Pancreas (tissue), 10 donors: ENCODE measurements at places on chromosomes 12 and 14. TPM values are rescaled to one million over a fixed set of nuclear protein-coding genes. Genes with fewer than 3 reads are reported as not detected.
A peak's percentile ranks its signal among the peaks of the same experiment; 100 is the strongest.

GRCh38 chr12:89252284-89252683 lies 100.0 kb downstream of the DUSP6 start:
- H3K36me3 ChIP-seq, result no peaks in the 10 kb centered on the region
- no peak for DNase-seq
- no peak overlapping the region for H3K4me3 ChIP-seq
- peaks cover 6% of the 10 kb centered on the region for H3K4me1 ChIP-seq

GRCh38 chr12:94679554-94680195 lies 29.3 kb upstream of the TMCC3 start:
- no peak for DNase-seq
- no peaks in the 10 kb centered on the region for H3K36me3 ChIP-seq
- peaks cover 6% of the 10 kb centered on the region for H3K4me1 ChIP-seq
- H3K4me3 ChIP-seq, result no peak overlapping the region
- H3K27me3 ChIP-seq, result no peaks in the 10 kb centered on the region

- H3K4me1 ChIP-seq, result peaks cover 3% of the 10 kb centered on the region
- peaks cover 14% of the 10 kb centered on the region for H3K36me3 ChIP-seq
- H3K4me3 ChIP-seq, result peak overlapping the region; percentile 95
- peak overlapping the region; percentile 95 for H3K27ac ChIP-seq
- H3K27me3 ChIP-seq, result no peaks in the 10 kb centered on the region
Measured at GRCh38 chr12:6605421-6606330, 1.5 kb downstream of the CHD4 start.

- peak overlapping the region; percentile 43 for H3K4me3 ChIP-seq
- no peak for DNase-seq
- H3K4me1 ChIP-seq, result peaks cover 6% of the 10 kb centered on the region
- no peaks in the 10 kb centered on the region for H3K36me3 ChIP-seq
- H3K27me3 ChIP-seq, result no peaks in the 10 kb centered on the region
Measured at GRCh38 chr12:4908684-4909409, 858 bp upstream of the KCNA1 start.

- DNase-seq, result no peak
- peak overlapping the region; percentile 80 for H3K27ac ChIP-seq
- no peak overlapping the region for H3K4me3 ChIP-seq
- peaks cover 44% of the 10 kb centered on the region for H3K4me1 ChIP-seq
- no peaks in the 10 kb centered on the region for H3K27me3 ChIP-seq
Measured at GRCh38 chr14:68487805-68488590, 304.9 kb downstream of the ZFP36L1 start.

- no peak overlapping the region for H3K4me3 ChIP-seq
- no peaks in the 10 kb centered on the region for H3K27me3 ChIP-seq
- no peaks in the 10 kb centered on the region for H3K4me1 ChIP-seq
Measured at GRCh38 chr12:124109760-124110159, 136.7 kb downstream of the ZNF664 start.

- H3K27ac ChIP-seq, result no peak overlapping the region
- H3K27me3 ChIP-seq, result no peaks in the 10 kb centered on the region
- no peak overlapping the region for H3K4me3 ChIP-seq
- peaks cover 13% of the 10 kb centered on the region for H3K4me1 ChIP-seq
- H3K36me3 ChIP-seq, result no peaks in the 10 kb centered on the region
- DNase-seq, result no peak
Measured at GRCh38 chr12:68641138-68641537, 30.4 kb downstream of the RAP1B start.

DNA sequence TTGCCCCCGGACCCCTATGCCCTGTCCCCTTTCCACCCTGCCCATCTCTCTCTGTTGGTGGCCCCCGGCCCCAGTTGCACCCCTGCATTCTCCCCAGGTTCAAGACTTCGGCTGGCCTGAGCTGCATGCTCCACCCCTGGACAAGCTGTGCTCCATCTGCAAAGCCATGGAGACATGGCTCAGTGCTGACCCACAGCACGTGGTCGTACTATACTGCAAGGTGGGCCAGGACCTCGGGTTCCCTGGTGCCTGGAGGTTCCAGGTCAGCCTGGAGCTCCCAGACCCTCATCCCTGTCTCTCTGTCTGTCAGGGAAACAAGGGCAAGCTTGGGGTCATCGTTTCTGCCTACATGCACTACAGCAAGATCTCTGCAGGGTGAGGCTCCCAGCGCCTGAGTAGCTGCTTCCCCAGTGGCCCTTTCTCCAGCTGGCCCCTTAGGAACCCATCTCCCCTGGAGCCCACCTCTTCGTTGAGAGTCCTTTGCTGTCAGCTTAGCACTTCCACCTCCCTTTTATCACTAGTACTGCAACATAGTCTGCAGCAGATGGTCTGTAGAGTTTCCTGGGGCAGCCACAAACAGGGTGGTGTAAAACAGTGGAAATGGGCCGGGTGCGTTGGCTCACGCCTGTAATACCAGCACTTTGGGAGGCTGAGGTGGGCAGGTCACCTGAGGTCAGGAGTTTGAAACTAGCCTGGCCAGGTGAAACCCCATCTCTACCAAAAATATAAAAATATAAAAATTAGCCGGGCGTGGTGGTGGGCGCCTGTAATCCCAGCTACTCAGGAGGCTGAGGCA lies 5.8 kb downstream of the TNS2 start:
- peaks cover 29% of the 10 kb centered on the region for H3K4me1 ChIP-seq
- DNase-seq, result peak; percentile 45
- H3K27ac ChIP-seq, result no peak overlapping the region
- no peaks in the 10 kb centered on the region for H3K27me3 ChIP-seq
- H3K4me3 ChIP-seq, result no peak overlapping the region
- H3K36me3 ChIP-seq, result no peaks in the 10 kb centered on the region

DNA sequence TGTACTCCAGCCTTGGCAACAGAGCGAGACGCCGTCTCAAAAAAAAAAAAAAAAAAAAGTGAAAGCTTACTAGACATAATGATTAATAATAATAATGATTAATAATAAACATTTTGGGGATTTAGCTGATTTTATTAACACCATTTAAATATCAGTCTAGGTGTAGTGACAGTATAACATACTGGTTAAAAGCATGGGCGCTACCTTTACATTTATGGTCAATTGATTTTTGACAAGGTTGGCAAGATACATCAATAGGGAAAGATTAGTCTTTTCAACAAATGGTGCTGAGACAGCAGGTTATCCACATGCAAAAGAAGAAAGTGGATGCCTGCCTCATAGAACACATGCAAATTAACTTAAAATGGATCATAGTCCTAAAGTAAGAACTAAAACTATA lies 34.3 kb downstream of the TXNRD1 start:
- H3K27ac ChIP-seq, result no peak overlapping the region
- DNase-seq, result no peak
- H3K36me3 ChIP-seq, result no peaks in the 10 kb centered on the region
- no peak overlapping the region for H3K4me3 ChIP-seq

DNA sequence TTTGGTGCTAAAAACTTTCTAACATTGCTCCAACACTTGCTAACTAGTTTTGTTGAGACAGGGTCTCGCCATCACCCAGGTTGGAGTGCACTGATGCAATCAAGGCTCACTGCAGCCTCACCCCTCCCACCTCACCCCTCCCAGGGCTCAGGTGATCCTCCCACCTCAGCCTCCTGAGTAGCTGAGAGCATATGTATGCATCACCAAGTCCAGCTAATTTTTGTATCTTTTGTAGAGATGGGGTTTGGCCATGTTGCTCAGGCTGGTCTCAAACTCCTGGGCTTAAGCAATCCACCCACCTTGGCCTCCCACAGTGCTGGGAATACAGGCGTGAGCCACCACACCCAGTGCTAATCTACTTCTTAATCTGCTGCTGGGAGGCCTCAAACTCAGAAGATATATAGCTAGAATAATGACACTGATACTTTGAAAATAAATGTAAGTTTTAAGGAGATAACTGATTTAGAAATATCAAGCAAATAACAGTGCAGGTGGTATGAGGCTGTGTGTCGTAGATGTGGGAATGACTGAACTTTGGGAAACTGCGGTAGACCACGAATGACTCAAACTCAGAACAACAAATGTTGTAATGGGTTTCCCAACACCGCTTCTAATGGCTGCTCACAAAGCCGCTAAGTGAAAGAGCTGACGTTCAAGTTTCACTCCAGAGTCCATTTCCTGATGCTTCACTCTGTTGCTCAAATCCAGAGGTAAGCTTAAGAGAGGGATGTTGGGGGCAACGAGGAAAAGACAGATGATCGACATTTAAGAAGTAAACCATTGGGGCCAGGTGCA lies 10.0 kb downstream of the TMCC3 start:
- H3K27ac ChIP-seq, result no peak overlapping the region
- no peaks in the 10 kb centered on the region for H3K4me1 ChIP-seq
- no peaks in the 10 kb centered on the region for H3K36me3 ChIP-seq
- no peak overlapping the region for H3K4me3 ChIP-seq
- H3K27me3 ChIP-seq, result no peaks in the 10 kb centered on the region

- H3K4me3 ChIP-seq, result no peak overlapping the region
- no peaks in the 10 kb centered on the region for H3K36me3 ChIP-seq
- no peak overlapping the region for H3K27ac ChIP-seq
- no peak for DNase-seq
- H3K27me3 ChIP-seq, result no peaks in the 10 kb centered on the region
Measured at GRCh38 chr12:115332945-115333344, 649.0 kb upstream of the TBX3 start.

DNA sequence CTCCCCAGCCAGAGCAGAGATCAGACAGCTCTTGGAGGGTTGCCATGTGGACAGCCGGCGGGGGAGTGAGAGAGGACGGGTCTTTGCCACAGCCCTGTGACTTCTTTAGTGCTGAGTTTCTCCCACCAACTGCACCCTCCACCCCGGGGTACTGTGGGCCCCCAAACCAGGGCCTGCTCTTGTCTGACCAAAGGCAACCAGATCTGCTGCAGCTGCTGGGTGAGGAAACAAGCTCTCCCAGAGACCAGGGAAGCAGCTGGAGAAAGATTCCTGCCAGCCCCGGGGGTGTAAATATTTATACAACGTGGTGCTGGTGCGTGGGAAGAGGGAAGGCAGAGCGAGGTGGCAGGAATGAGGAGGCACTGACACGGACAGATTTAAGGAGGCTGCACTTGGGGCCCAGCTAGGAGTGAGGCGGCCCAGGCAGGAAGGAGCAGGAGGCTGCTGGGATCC lies 14.3 kb upstream of the ZFP36L1 start:
- H3K27ac ChIP-seq, result peak overlapping the region; percentile 83
- no peaks in the 10 kb centered on the region for H3K36me3 ChIP-seq
- DNase-seq, result peak; percentile 82
- H3K27me3 ChIP-seq, result no peaks in the 10 kb centered on the region
- peaks cover 28% of the 10 kb centered on the region for H3K4me1 ChIP-seq
- no peak overlapping the region for H3K4me3 ChIP-seq

DNA sequence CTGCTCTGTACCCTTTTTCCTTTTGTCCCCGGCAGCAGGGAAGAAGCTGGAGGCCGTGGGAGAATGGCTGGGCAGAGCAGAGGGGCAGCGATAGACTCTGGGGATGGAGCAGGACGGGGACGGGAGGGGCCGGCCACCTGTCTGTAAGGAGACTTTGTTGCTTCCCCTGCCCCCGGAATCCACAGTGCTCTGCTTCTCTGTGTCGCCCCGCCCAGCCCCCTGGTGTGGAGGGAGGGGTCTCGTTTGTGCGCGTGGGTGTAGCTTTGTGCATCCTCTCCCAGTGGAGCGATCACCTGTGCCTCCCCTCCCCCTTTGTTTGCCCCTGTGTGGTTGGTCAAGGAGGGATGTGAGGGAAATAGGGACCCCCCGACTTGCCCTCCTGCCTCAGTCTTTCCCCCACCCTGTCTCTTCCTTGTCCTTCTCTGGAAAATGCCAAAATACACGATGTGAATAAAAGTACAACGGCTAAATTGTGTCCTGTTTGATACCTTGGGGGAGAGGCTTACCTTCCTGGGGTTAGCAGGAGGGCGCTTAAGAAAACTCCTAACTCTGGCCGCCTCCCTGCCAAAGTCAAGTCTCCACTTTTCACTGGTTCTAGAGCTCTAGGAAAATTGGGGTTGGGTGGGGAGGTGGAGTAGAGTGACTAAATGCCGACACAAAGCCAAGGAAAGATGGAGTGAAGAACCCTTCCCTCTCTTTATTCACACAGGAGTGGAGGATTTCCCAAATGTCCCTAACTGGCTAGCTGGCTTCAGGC lies 990 bp upstream of the TPI1 start:
- H3K27ac ChIP-seq, result peak overlapping the region; percentile 90
- no peaks in the 10 kb centered on the region for H3K36me3 ChIP-seq
- H3K4me3 ChIP-seq, result peak overlapping the region; percentile 100
- H3K4me1 ChIP-seq, result peaks cover 19% of the 10 kb centered on the region
- no peaks in the 10 kb centered on the region for H3K27me3 ChIP-seq

GRCh38 chr14:70143306-70143705 lies 45.4 kb downstream of the SLC8A3 start:
- H3K36me3 ChIP-seq, result no peaks in the 10 kb centered on the region
- H3K27me3 ChIP-seq, result no peaks in the 10 kb centered on the region
- no peaks in the 10 kb centered on the region for H3K4me1 ChIP-seq
- H3K27ac ChIP-seq, result no peak overlapping the region
- no peak for DNase-seq

- H3K27ac ChIP-seq, result peak overlapping the region; percentile 86
- H3K27me3 ChIP-seq, result no peaks in the 10 kb centered on the region
- no peaks in the 10 kb centered on the region for H3K36me3 ChIP-seq
- H3K4me1 ChIP-seq, result no peaks in the 10 kb centered on the region
- DNase-seq, result no peak
Measured at GRCh38 chr14:35122696-35123387, 490 bp downstream of the PRORP start.

DNA sequence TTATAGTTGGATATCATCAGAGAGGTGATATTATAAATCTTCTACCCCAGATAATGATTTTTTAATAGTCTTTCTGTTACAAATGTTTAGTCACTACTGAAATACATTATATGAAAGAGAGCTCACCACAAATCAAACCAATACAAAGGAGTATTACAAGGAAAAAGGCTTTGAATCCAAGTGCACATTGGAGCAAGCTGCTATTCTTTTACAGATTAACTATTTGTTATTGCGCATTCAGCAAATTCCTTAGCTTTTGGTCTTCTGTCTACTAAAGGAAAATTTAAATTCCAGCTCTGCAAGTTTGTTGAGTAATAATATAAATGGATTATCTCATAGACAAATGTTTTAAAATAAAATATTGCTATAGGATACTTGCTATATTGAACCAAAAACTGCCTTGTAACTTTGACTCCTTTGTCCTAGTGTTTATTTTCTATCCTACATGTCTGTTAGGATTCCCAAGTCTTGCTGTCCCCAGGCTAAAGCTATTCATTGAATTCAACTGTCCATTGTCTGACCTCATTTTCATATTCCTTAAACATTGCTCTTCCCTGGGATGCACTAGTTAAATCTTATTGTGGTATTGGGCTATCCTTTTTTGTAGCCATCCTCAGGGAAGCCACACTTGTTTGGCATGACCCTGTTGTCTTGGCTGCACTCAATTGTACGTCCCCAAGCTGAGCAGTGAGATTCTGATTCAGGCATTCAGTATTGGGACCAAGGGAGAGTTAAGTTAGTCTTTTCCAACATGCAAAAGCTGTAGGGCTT lies 41.5 kb downstream of the PDE3A start:
- no peak overlapping the region for H3K27ac ChIP-seq
- H3K36me3 ChIP-seq, result no peaks in the 10 kb centered on the region

Gene MGST1
- total RNA-seq, result 39.8 TPM

Gene RTL1
- not detected for total RNA-seq

Gene SMIM41
- total RNA-seq, result 0.20 TPM

Gene ADAM21
- not detected for total RNA-seq

Gene PTPRB
- total RNA-seq, result 5.5 TPM

Gene PSEN1
- total RNA-seq, result 15.8 TPM

Gene PARPBP
- total RNA-seq, result 0.16 TPM

Gene NAV3
- 0.46 TPM for total RNA-seq
